CD4-positive, alpha-beta T cell treated with Interleukin-2 at 100 ng/mL for 4 hours (primary cell): ENCODE measurements at places on chromosomes 12 and 14.

GRCh38 chr12:76506149-76506548 lies 53.4 kb downstream of the OSBPL8 start:
- no peak for DNase-seq

DNA sequence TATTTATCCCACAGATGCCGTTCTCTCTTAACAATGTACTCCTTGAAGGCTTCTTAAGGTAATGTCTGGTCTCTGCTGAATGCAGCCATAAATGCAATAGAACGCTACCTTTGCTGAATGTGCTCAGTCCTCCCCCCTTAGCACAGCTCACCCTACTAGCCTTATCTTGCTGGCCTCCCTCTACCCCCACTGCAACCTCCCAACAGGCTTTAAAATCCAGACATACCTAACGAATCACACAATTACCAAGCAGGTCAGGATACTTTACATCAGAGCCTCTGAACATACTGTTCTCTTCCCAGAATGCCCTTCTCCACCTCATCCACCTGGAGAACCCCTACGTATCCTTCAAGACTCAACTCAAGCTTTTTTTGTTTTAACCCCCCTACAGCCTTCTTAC lies 51.0 kb upstream of the CRADD start:
- DNase-seq = no peak

DNA sequence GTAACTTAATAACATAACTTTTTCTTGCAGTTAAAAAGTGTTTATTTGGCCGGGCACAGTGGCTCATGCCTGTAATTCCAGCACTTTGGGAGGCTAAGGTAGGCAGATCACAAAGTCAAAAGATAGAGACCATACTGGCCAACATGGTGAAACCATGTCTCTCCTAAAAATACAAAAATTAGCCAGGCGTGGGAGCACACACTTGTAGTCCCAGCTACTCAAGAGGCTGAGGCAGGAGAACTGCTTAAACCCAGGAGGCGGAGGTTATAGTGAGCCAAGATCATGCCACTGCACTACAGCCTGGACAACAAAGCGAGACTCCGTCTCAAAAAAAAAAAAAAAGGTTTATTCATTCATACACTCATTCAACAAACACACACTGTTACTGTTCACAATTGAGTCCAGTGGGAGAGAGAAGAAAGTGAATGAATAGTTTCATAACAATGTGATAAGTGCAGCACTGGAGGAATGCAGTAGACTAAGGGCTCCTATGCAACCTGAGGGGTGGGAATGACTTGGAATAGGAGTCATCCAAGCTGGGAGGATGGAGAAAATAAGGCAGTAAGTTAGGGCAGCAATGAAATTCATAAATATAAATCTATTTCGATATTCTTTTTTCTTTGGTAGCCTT lies 19.8 kb downstream of the DAD1 start:
- DNase-seq = no peak

DNA sequence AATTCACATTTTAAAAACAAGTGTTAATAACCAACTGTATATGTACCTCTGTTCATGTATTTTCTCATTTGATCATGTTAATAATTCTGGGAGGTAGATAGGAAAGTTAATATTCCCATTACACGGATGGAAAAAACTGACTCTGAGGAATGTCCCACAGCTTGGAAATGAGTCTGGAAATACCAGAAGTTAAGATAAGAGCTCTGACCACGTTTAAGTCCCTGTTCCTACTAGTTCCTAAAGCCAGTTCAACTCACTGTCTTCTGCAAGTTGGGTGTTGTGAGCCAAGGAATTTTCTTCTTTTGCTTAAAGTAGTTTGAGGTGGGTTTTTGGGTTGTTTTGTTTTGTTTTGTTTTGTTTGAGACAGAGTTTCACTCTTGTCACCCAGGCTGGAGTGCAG lies 104.5 kb downstream of the TMEM30B start:
- DNase-seq = no peak

- no peak for DNase-seq
Observed at GRCh38 chr12:115898670-115899069, 378.8 kb downstream of the MED13L start.

- DNase-seq = no peak
Observed at GRCh38 chr12:55972911-55973598, 823 bp upstream of the RAB5B start.

DNA sequence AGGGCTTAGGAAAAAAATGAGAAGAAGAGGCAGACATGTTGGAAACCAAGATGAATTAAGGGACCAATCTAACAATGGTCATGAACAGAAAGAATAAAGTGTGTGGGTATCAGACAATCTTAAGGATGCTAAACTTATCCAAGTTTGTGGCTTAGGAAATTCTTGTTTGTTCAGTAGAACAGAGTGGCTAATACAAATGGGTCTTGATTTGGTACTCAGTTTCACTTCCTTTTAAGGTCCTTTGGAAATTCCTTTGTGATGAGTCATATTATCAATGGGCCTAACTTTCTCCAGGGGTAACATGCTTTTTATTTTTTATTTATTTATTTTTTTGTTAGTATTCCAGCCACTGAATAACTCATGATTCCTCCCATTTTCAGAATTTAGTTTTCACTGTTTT lies 1154.7 kb upstream of the FLRT2 start:
- no peak for DNase-seq

DNA sequence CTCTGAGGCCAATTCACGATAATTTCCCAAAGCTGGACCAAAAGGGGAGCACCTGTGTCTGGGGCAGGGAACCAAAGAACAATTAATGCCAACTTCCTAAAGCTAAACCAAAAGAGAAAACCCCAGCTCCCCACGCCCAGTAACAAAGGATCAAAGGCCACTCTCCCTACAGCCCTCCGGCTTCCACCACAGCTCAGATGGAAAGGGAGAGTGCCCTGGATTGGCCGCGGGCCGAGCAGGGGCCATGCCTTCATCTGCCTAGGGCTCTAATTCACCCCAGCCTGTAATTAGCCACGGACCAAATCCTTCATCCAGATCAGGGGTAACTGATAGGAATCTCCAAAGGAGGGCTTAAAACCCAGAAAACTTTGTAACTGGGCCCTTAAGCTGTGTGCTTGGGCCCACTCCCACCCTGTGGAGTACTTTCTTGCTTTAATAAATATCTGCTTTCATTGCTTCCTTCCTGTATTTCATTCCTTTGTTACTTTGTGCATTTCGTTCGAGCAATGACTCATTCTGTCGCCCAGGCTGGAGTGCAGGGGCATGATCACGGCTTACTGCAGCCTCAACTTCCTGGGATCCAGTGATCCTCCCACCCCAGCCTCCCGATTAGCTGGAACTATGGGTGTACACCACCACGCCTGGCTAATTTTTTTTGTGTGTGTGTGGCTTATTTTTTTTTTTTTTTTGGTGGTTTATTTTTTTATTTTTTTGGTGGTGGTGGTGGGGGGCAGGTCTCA lies 65.5 kb upstream of the PPP4R3A start:
- DNase-seq = no peak

- DNase-seq = peak; percentile 14
Observed at GRCh38 chr12:69388371-69388770, 28.8 kb downstream of the YEATS4 start.

DNA sequence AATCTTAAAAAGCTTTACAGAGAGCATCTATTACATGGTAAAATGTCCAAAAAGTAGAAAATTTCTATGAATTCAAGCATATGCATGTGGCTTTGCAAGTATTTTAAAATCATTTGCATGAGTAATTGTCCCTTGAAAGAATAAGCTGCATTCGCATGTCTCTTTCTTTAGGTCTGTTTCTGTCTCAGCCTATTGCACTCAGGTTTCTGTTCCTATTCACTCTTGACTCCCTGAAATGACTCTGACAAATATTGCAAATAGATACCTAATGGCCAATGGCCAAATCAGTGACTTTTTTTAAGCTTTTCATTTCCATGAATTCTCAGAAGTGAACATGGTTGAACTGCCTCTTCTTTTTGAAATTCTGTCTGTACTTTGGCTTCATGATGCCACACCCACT lies 6.4 kb upstream of the TTC8 start:
- no peak for DNase-seq

GRCh38 chr12:22477894-22478287 lies 66.5 kb downstream of the C2CD5 start:
- no peak for DNase-seq

DNA sequence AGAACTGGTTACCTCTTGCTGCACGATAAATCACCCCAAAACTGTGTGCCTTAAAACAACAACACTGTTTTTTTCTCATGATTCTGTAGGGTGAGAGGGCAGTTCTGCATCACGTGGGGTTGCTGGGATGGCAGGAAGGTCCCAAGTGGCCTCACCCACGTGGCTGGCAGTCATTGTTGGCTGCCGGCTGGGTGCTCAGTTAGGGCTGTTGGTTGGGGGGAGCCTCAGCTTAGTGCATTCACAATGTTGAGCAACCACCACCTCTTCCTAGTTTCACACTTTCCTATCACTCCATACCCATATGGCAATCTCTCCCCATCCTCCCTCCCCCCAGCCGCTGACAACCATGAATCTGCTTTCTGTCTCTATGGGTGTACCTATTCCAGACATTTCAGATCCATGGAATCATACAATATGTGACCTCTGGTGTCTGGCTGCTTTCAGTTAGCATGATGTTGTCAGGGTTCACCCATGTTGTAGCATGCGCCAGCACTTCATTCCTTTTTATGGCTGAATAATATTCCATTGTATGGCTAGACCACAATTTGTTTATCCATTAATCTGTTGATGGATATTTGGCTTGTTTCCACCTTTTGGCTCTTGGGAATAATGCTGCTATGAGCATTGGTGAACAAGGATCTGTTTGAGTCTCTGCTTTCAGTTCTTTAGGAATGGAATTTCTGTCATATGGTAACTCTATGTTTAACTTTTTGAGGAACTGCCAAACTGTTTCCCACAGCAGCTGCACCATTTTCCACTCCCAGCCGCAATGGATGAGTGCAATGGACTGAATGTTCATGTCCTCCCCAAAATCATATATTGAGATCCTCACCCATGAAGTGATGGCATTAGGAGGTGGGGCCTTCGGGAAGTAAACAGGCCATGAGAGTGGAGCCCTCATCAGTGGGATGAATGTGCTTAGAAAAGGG lies 11.2 kb upstream of the POP5 start:
- DNase-seq = no peak

- no peak for DNase-seq
Observed at GRCh38 chr14:103057028-103057371, 349 bp downstream of the CDC42BPB start.

- DNase-seq = no peak
Observed at GRCh38 chr12:124039276-124039675, 66.3 kb downstream of the ZNF664 start.

DNA sequence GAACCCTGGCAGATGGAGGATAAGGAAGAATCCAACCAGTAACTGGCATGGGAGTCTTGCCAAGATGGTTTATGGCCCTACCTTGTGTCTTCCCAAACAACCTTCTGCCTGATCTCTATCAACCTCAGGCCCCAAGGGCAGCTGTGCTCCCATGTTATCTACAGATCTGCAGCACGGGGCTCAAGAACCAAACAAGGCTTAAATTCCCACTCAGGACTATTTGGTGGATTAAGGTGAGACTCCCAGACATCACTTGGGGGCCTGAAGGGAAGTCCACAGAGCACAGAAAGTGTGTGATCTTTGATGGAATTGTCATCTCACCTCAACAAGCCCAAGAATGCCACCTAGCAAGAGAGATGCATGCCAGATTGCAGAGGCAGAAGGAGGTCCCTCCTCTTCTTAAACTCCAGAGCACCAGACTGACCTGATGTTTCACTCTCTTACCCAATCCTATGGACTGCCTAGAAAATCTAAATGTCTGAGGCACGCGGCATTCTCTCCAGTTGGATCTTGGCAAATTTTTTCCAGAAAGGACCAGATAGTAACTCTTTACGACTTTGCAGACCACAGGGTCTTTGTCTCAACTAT lies 759.5 kb upstream of the TBX3 start:
- DNase-seq = no peak

DNA sequence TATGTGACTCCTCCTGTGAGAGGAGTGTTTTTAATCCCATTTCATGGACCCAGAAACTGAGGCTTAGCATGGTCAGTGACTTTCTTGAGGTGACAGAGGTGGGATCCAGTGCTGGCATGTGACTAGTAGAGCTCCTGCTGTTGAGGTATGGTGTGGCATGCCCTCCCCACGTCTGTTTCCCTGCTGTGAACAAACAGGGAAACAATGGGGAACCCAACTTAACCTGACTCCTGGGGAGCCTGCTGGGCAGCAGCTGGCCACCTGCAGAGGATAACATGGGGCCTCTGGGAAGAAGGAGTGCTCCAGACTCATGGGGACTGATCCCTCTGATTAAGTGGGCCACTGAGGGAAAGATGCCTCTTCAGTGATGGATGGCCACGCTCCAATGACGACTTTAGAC lies 114.0 kb downstream of the BEGAIN start:
- DNase-seq = no peak

DNA sequence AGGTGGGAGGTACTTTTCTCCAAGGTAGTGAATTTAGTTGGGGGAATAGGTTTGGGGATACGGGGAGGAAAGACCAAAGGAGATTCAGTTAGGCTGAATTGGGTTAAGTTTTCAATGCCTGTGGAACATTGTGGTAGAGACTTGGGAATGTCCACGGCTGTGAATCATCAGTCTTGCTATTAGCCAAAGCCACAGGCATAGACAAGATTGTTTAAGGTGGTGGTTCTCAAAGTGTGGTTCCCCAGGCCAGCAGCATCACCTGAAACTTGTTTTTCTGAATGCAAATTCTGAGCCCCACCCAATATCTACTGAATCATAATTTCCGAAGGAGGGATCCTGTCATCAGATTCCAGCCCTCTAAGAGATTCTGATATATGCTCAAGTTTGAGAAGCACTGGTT lies 316.2 kb downstream of the EGLN3 start:
- no peak for DNase-seq

GRCh38 chr12:130013771-130014484 lies 110.1 kb upstream of the TMEM132D start:
- no peak for DNase-seq

GRCh38 chr12:57111031-57111734 lies at the start of gene STAT6:
Gene STAT6 (minus strand): TSS chr12:57111362. CDS start chr12:57108278, 3,084 bp downstream.
- DNase-seq = peak; percentile 87

DNA sequence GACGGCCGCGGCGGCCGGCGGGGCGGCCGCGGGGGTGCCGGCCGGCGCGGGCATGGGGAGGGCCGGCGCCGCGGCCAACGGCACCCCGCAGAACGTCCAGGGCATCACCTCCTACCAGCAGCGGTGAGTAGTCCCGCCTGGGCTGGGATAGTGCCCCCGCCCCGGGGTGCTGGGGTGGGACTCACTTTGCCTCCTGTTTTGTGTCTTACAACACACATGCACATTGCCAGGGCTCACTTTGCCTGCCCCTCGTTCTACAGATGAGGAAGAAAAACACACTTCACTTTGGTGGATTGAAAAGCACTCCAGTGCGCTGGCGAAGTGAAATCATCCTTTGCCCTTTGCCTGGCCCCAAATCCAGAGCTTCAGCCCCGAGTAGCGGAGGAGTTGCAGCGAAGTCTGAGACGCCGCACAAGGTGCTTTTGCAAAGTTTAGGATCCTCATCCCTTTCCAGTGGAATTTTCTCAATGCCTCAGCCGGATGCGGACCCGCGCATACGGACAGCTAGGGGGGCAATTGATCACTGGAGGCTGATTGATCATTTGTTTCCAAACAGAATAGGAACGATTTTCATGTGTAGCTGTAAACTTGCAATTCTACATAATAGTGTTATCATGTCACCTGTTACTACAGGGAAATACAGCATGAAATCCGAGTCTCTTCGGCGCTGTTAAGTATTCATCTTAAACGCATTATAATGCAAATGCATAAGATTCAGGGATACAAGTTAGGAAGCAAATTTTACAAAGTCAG lies 3.6 kb upstream of the NPAS3 start:
- DNase-seq = no peak

GRCh38 chr12:16003460-16003859 lies 92.3 kb downstream of the DERA start:
- DNase-seq = no peak

GRCh38 chr12:101891462-101891971 lies 14.1 kb downstream of the DRAM1 start:
- DNase-seq = no peak

- DNase-seq = no peak
Observed at GRCh38 chr12:124551268-124552144, 15.9 kb downstream of the NCOR2 start.
